ENCODE measurements at places on chromosomes 3 and 15.

GRCh38 chr3:133673746-133674145 is 12.0 kb upstream of the TOPBP1 start:
- DNase-seq: no peak

- no peak for DNase-seq
Measured at GRCh38 chr3:27571345-27571744, 87.2 kb upstream of the SLC4A7 start.

DNA sequence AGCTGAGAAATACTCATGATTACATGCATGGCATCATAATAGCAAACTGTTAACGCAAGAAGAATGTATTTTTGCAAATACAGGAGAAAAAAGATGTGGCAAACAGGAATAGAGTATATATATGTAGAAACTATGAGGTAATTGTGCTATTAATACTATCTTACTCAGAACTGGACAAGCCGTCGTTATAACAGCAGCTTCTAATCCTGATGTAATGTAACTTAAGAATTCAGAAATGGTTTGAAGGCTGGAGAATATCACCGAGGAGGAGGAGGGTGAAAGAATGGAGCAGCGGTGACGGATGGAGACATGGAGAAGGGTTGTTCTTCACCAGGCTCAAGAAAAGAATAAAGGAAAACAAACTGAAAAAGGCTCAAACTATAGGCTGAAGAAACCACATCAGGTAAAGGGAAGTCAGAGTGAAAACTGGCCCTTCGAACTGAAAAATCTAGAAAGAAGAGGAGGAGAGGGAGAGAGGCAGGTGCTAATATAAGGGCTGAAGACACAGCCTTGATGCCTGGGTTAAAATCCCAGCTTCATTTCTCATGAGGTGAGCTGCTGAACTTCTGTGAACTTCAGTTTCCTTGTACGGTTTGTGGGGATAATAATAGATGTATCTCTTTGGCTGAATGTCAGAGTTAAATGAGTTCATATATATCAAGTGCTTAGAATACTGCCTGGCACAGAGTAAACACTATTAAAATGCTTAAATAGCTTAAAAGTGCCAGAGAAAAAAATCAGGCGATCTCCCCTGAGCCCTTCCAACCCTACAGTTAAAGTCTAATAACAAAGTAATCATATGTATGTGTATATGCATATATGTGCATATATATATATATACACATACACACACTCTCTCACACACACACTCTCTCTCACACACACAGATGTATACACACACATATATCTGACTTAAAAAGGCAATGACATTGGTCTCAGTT is 43.9 kb downstream of the GOLIM4 start:
- no peak for DNase-seq

GRCh38 chr3:168472783-168473182 is 377.1 kb upstream of the GOLIM4 start:
- no peak for DNase-seq

- DNase-seq: no peak
Measured at GRCh38 chr3:149898771-149899170, 71.9 kb downstream of the PFN2 start.

- DNase-seq: no peak
Measured at GRCh38 chr15:71841563-71841962, 31.2 kb downstream of the NR2E3 start.

- peak; percentile 95 for DNase-seq
Measured at GRCh38 chr15:50906954-50907600, 1.4 kb upstream of the AP4E1 start.

- peak; percentile 35 for DNase-seq
Measured at GRCh38 chr15:80999623-81000036, 1.1 kb upstream of the TLNRD1 start.

- DNase-seq: peak; percentile 44
Measured at GRCh38 chr3:129123314-129124060, 1.9 kb upstream of the RAB43 start.

GRCh38 chr15:25060472-25060803 is 105.7 kb downstream of the SNRPN start:
- DNase-seq: no peak

GRCh38 chr15:87746333-87746732 is 510.2 kb downstream of the NTRK3 start:
- DNase-seq: no peak

- no peak for DNase-seq
Measured at GRCh38 chr15:98002419-98002818, 41.9 kb downstream of the ARRDC4 start.

DNA sequence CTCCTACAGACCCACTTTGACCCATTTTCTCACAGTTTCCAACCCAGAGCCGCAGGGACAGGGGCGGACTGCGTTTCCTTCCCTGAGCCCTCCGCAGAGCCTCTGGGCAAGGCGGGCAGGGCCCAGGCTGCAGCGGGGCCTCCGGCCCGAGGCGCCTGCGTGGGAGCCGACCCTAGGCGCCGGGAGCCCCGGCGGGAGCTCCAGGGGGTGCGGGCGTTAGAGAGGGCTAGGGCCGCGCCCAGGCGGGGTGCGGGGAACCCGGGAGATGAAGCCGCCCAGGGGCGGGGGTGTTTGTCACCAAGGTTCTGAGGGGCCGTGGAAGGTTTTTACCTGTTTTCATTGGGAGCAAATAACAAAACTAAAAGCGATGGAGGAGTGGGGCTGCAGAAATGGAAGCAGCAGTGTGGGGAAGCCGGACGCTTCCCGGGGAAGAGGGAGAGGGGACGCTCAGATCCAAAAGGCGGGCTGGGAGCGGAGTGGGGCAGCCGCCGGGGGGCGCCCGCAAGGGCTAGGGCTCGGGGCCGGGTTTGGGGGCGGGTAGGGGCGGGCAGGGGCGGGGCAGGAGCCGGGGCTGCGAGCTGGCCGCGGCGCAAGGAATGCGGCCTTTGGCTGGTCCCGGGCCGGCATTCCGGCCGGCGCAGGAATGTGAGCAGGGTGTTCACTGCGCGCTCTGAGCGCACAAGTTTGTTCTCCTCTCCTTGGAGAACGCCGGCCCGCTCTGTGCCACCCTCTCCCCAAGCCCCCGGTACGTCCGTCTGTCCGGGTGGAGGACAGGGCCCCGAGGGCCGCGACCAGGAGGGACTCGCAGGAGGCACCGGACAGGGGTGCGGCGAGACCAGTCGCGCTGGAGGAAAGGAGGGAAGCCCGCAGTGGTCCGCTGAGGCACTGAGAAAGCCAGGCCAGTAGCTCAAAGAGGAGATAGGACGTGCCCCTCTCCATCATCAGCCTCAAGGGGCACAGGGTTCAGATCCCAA is 61.1 kb downstream of the AMOTL2 start:
- DNase-seq: no peak

DNA sequence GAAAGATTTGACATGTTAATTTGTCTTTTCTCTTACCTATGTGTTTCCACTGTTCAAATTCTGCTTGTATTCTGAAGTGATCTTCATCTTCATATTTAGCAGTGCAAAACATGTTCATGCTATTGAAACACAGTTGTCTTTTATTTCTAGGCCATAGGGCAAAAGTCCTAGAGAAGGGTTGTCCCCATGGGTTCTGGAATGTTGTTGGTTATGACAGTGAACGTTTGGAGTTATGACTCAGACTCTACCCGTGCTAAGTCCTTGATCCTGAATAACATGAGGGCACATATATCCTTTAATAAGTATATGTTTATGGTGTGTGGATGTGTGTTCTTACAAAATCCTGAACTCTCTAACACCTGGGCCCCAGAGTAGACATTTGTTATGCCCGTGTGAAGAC is 23.0 kb upstream of the ARPP21 start:
- no peak for DNase-seq
